T-helper 17 cell (primary cell): ENCODE measurements at places on chromosomes 7 and 10. TPM values are rescaled to one million over a fixed set of nuclear protein-coding genes. Genes with fewer than 3 reads are reported as not detected.

ABCC2 gene
- 3.2 TPM for total RNA-seq

EVX1 gene
- 0.21 TPM for total RNA-seq

FAM241B gene
- total RNA-seq = 8.1 TPM

TSPAN12 gene
- not detected for total RNA-seq

PLEKHA8 gene
- 7.6 TPM for total RNA-seq

FZD1 gene
- total RNA-seq = 0.17 TPM

OR2A1 gene
- not detected for total RNA-seq

CTAGE15 gene
- 0.73 TPM for total RNA-seq

NUTM2D gene
- 1.6 TPM for total RNA-seq

JAKMIP3 gene
- 0.22 TPM for total RNA-seq

CHST12 gene
- 18.7 TPM for total RNA-seq

SPOCK2 gene
- total RNA-seq = 772 TPM

TWIST1 gene
- total RNA-seq = not detected

LRRC17 gene
- total RNA-seq = not detected

KLHDC10 gene
- total RNA-seq = 18.8 TPM

PAX4 gene
- not detected for total RNA-seq

HECW1 gene
- not detected for total RNA-seq

TMEM229A gene
- total RNA-seq = not detected

ADCY1 gene
- total RNA-seq = not detected

TCAF2 gene
- 27.1 TPM for total RNA-seq

KLF14 gene
- not detected for total RNA-seq

CPA2 gene
- total RNA-seq = not detected

TCAF1 gene
- total RNA-seq = 10.9 TPM

ODAD2 gene
- 0.78 TPM for total RNA-seq

GIMAP2 gene
- 53.7 TPM for total RNA-seq

NUDT1 gene
- 12.7 TPM for total RNA-seq

FOXI2 gene
- not detected for total RNA-seq

CEP41 gene
- total RNA-seq = 3.2 TPM

RNF32 gene
- 1.7 TPM for total RNA-seq

SPDYE2 gene
- total RNA-seq = 0.55 TPM

UTF1 gene
- total RNA-seq = not detected

FAM131B gene
- 0.42 TPM for total RNA-seq

SFTPA1 gene
- total RNA-seq = not detected

SYT15B gene
- total RNA-seq = 0.23 TPM

ACTL6B gene
- not detected for total RNA-seq

RADIL gene
- total RNA-seq = not detected

SEMA3C gene
- total RNA-seq = 0.26 TPM

CDC14C gene
- total RNA-seq = not detected
